ENCODE measurements at places on chromosomes 7 and 10.

DNA sequence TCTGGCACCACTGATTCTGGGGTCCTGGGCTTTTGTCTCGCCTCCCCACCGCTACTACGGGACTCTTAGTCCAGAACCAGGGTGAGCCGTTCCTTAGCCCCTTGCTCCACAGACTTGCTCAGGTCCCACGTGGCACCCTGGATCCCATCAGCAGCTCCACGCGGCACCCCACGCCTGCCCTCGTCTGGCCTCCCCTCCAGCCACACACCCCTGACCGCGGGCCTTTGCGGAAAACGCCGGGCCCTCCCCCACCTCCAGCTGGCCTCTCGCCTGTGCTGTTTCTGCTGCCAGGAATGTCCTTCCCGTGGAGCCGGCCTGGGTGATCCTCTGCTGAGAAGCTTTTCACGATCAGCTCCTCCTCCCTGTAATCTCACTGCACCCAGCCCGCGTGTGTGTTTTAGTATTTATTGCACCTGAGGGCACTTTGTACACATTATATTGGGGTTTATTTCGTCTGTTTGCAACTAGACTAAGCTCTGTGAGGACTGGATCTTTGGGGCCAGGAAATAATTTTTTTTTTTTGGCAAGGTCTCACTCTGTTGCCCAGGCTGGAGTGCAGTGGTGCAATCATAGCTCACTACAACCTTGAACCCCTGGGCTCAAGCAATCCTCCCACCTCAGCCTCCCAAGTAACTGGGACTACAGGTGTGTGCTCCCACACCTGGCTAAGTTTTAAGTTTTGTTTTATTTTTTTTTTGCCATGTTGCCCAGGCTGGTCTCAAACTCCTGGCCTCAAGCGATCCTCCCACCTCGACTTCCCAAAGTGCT is 10.5 kb upstream of the TTYH3 start:
- no peak for DNase-seq

- DNase-seq, result no peak
These were observed 164.6 kb upstream of the C1GALT1 start for GRCh38 chr7:7017707-7018280.

DNA sequence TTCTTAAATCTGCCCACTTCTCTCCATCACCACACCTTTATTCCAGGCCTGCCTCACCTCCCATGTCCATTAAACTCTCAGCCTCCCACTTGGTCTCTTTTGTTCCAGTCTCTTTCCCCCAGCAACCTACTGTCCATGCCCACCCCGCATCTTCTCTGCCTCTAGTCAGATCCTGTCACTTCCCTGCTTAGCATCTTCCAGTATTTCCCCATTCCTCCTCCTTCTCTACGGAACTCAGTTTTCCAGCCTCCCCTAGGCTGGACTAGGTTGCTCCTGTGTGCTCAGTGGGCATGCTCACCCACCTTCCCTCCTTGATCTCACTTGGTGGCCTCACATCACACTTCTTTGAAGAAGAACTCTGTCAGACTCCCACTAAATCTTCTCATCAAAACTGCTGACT is 179.8 kb downstream of the BAMBI start:
- no peak for DNase-seq

- DNase-seq, result no peak
These were observed 549.1 kb downstream of the NXPH1 start for GRCh38 chr7:8982338-8982992.

GRCh38 chr10:108358912-108359311 is 1194.4 kb upstream of the SORCS1 start:
- DNase-seq, result peak; percentile 6

GRCh38 chr7:158443688-158444483 is 143.7 kb downstream of the PTPRN2 start:
- DNase-seq, result no peak

GRCh38 chr7:103989200-103989784 is at the start of gene RELN:
TSS of gene RELN (minus strand) at chr7:103989658. CDS start at chr7:103989356, 302 bp downstream.
- peak; percentile 40 for DNase-seq

GRCh38 chr10:31368724-31369123 is 49.7 kb downstream of the ZEB1 start:
- no peak for DNase-seq

DNA sequence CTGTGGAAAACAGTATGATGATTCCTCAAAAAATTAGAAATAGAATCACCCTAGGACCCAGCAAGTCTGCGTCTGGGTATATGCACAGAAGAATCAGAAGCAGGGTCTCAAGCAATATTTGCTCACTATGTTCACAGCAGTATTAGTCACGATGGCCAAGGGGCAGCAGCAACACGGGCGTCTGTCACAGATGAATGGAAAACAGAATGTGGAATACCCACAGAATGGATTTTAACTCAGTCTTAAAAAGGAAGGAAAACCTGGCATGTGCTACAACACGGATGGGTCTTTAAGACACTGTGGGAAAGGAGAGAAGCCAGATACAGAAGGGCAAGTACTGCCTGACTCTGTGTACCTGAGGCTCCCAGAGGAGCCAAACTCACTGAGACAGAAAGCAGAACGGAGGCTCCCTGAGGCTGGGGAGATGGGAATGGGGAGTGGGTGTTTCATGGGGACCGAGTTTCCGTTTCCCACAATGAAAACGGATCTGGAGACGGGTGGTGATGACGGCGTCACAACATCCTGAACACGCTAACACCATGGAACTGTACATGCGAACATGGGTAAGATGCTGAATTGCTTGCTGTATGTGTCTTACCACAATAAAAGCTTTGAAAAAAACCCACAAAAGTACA is 36.7 kb upstream of the INPP5A start:
- DNase-seq, result no peak

DNA sequence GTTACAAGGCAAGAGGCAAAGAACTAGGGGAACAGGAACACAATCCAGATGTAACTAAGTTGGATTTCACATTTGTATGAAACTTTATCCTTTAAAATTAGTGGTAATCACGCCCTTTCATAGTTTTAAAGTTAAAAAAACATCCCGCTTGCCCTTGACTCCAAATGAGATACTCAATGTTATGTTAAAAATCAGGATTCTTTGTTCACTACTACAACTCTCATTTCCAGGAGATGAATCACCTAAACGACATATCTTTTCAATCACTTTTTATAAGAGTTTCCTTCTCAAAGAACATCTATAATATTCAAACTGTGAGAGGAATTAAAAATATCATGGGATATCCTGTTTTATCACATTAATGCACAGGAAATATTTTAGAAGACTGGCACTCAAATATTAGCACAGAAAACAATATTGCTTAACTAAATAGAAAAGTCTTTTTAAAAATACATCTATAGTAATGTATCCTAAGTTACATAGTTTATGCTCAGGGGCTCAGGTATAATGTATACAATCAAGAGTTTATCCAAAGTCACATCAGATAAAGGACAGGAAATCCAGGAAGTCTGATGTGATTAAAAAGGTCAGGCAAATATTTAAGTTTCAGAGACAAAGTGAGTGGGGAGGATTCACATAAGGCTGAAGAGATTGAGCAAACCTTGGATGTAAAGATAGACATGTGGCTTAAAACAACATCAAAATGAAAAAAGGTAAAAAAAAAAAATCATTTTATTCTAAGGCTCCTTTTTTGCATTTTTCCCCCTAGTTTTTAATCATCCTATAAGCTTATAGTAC is 41.9 kb downstream of the CADPS2 start:
- DNase-seq, result no peak

- DNase-seq, result no peak
These were observed 72.1 kb downstream of the ZMIZ1 start for GRCh38 chr10:79140855-79141254.

GRCh38 chr10:42491001-42491592 is 147.3 kb downstream of the ZNF33B start:
- DNase-seq, result no peak

- no peak for DNase-seq
These were observed 19.3 kb downstream of the ANKRD22 start for GRCh38 chr10:88832376-88832775.

DNA sequence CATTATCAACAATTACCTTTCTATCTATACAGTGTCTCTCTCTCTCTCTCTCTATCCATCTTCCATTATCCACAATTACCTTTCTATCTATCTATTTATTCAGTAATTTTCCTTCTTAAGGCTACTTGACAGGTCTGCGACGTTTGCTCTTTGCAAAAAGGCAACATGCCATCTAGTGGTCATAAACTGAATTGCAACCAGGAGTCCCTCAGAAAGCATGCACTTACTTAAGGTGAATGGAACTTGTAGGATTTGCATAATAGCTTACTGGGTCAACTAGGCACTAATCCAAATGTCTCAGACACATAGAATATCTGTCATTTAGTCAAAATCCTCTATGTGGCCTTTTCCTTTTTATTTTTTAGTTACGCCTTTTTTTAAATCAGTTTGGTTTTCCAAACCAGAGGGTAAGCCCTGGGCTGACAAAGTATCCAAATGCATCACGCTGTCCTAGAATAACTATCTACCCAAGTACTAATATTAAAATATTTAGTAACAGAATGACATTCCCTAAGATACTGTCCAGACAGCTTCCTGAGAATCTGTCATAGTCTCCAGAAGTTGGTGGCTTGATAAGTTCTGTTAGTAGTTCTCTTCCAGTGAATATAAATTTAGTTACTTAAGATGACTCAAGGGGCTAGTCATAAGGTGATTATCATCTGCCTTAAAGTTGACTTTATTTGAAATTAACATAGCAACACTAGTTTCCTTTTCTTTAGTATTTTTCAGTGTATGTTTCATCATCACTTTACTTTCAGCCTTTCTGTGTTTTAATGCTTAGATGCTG is 208.3 kb downstream of the PPP1R3A start:
- DNase-seq, result peak; percentile 64

DNA sequence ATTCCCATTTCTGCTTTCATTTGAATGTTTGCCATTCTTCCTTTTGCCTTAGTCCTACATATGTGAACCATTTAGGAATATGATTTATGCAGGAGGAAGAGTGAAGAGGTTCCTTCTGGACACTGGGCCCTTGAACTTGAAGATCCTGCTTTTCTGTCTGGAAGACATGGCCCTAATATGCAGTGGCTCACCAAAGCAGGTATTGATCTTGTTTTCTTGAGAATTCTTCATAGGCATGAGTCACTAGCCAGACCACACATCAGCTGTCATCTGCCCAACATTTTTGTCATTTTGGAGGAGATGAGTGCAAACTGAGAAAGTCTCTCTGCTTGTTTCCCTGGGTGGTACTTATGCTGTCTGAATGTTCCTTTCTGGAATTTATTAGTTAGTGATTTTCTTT is 382.6 kb downstream of the LRMDA start:
- DNase-seq, result no peak

DNA sequence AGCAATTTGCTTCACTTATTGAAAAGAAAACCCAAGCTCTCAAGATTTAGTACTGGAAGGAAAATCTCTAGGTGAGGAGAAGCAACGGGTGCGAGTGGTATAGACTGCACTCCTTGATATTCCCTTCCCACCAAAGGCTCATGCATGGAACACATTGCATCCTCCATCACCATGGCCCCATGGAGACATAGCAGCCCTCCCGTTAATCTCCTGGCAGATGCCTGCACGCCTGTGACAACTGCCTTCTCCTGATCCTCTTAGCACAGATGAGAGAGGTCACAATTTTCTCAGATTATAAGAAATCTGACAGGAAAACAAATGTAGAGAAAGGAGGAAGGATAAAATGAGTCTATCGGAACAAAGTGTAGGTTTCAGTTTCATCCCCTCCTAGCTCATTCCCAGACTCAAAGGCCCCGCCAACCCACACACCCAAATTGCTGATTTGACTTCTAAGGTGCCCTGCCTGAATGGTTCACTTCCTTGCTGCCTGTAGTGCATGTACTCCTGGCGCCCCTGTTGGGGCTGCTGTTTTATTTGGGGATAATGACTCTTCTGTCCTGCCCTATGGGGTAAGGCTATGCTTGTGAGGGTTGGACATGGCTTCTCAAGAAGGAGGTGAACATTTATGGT is 50.0 kb downstream of the PLXNA4 start:
- DNase-seq, result no peak

- DNase-seq, result no peak
These were observed 44.4 kb upstream of the AKR1C2 start for GRCh38 chr10:5047912-5048628.

DNA sequence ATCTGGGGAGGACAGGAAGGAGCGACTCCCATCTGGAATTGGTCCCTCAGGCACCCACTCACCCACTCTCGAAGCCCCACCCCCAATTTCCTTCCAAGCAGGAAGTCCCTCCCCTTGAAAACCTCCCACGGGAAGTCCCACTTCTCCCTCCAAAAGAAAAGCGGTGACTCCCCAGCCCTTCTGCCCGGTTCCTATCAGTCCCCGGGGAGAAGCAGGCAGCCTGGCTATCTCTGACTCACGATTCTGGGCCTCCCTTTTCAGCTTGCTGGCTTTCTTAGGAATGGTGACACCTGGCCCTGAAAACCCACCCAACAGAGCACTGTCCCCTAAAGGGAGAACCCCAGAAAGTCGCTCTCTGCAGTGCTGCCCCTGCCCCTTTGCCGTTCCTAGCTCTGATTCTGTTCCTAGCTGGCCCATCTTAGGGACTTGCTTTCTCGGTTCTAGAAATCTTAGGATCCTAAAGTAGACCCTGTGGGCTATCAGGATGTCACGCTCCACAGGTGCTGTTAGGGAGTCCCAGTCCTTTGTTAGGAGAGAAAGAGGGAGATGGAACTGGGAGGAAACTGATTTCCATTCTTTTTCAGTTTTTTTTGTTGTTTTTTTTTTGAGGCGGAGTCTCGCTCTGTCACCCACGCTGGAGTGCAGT is 6.0 kb downstream of the TSC22D4 start:
- no peak for DNase-seq

GRCh38 chr10:75883081-75884072 is 452.0 kb downstream of the LRMDA start:
- no peak for DNase-seq

DNA sequence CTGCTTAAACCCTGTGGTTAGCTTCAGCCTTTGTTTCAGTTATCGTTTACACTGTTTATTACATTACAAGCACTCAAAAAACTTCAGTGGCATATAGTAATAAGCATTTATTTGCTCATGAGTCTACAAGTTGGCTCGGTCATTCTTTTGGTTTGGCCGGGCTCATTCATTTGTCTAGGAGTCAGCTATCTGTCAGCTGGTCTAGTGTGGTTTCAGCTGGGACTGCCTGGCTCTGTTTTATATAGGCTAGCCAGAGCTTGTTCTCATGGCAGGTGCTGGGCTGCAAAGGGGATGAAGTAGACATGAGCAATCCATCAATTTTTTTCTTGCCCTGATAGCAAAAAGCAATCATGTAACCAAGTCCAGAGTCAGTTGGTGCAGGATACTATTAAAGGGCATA is 103.6 kb downstream of the MKLN1 start:
- no peak for DNase-seq

DNA sequence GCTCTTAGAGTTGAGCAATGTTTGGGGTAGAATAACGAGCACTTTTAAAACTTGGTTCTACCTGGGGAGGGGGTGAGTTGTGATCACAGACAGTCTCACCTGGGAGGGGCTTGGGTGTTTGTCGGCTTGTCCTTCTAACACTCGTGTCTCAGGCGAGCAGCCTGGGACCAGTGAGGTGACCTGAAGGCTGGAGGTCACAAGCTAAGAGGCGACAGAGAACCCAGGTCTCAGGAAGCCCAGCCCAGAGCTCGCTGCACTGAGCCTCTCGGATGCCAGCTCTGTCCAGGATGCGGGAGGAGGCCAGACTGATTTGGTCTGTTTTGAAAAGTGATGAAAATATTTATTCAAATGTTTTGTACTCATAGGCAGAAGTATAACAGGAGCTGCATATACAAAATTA is 11.8 kb downstream of the HTRA1 start:
- no peak for DNase-seq

GRCh38 chr10:71660313-71660712 is 59.3 kb downstream of the C10orf105 start:
- DNase-seq, result no peak

- DNase-seq, result no peak
These were observed 86.8 kb downstream of the SORBS1 start for GRCh38 chr10:95474228-95475002.
